HepG2 (cell line): ENCODE measurements at places on chromosomes 12 and 14.
A peak's percentile ranks its signal among the peaks of the same experiment; 100 is the strongest.

- no peak overlapping the region for H3K27ac ChIP-seq
- H3K36me3 ChIP-seq, result peaks cover 8% of the 10 kb centered on the region; the same call in 2 of the 3 replicates
- no peaks in the 10 kb centered on the region for H3K27me3 ChIP-seq
- no peak overlapping the region for H3K4me3 ChIP-seq
Observed at GRCh38 chr14:54599966-54600716, 33.2 kb downstream of the SAMD4A start.

DNA sequence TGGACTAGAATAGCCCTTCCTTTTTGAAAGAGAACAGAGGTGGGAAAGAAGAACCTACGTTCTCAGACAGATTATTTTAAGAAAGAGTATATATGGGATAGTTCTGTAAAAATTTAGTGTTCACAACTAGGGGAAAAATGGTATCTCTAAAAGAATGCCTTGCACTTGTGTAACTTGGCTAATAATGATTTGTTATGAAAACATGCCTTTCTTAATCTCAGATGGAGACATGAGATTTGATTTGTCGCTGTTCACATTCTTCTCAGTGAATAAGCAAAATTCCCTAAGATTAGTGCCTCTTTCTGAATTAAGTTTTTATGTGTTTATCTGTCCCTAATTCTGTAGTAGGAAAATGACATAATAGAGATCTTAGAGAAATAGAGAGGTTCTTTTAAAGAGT, 100.8 kb downstream of the USP15 start:
- H3K27ac ChIP-seq, result no peak overlapping the region
- no peak for DNase-seq
- H3K27me3 ChIP-seq, result no peaks in the 10 kb centered on the region
- H3K4me3 ChIP-seq, result no peak overlapping the region

- H3K36me3 ChIP-seq, result no peaks in the 10 kb centered on the region
- H3K27ac ChIP-seq, result no peak overlapping the region
- H3K27me3 ChIP-seq, result no peaks in the 10 kb centered on the region
Observed at GRCh38 chr14:90692826-90693225, 123.4 kb downstream of the TTC7B start.

DNA sequence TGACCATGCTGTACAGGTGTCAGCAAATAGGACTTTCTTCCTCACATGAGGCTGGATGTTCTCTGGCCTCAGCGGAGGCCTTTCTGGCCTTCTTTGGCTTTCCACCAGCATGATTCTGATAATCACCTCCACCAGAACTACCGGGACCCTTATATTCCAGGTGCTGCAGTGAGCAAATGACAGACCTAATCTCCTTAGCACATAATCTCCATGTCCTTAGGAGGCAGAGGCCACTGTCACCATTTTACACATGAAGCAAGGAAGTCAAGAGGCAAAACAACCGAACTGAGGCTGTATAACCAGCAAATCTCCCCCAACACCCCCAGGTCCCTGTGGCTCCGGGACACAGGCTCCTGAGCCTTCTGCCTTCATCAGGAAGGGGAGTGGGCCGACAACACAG, 91.2 kb downstream of the ITPK1 start:
- H3K27ac ChIP-seq, result no peak overlapping the region
- peaks cover 50% of the 10 kb centered on the region for H3K4me1 ChIP-seq
- H3K4me3 ChIP-seq, result no peak overlapping the region

DNA sequence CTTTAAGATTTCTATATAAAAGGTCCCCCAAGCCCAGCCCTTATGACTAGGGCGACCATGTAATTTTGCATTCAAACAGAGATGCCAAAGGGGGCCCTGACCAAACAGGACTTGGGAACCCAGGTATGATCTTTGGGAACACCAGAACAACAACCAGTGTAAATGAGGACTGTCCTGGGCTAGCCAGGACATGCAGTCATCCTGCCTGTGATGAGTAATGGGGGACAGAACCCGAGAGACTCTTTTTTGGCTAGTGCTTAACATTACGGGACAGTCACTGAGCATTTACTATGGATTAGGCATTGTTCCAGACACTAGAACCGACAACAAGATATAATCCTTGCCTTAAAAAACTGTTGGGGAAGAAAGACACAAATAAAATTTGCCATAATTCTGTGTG, 337.3 kb downstream of the CACNA1C start:
- no peak for DNase-seq
- no peaks in the 10 kb centered on the region for H3K36me3 ChIP-seq
- peaks cover 17% of the 10 kb centered on the region; the same call in 1 of the 3 replicates for H3K27me3 ChIP-seq
- H3K4me1 ChIP-seq, result no peaks in the 10 kb centered on the region
- H3K27ac ChIP-seq, result no peak overlapping the region

DNA sequence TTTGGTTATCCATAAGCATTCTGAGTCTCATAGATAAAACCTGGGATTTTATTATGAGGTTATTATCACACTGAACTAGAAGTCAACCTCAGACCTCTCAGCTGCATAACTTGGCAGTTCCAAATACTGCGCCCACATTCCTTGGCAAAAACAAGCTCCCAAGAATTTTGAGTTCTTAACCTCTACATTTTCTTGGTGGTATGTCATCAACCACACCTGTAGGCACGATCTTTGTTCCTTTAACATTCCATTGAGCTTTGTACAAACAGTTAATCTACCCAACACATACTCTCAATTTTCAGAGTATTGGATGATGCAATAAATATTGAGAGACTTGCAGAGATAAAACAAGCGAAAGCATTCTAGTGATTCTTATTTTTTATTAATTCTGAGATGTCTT, 371.8 kb upstream of the PRICKLE1 start:
- H3K27me3 ChIP-seq, result no peaks in the 10 kb centered on the region
- H3K36me3 ChIP-seq, result no peaks in the 10 kb centered on the region
- H3K4me1 ChIP-seq, result no peaks in the 10 kb centered on the region

DNA sequence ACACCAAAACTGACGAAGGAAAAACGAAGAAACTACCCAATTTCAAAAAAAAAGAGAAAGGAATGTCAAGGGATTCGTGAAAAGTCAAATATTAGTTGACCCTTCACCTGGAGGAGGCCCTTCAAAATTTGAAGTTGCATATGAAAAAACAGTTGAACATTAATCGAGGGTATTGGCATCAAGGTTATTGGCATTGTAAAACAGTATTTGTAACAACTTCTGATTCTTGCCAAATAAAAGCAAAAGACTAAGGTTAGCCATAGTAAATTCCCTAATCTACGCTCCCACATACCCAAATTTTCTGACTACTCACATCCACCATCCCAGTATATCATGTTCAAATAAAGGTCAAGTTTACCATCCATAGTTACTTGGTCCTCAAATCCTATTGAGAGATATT, 118.6 kb downstream of the TMTC1 start:
- no peak for DNase-seq
- no peak overlapping the region for H3K4me3 ChIP-seq
- H3K27ac ChIP-seq, result no peak overlapping the region
- H3K4me1 ChIP-seq, result no peaks in the 10 kb centered on the region

DNA sequence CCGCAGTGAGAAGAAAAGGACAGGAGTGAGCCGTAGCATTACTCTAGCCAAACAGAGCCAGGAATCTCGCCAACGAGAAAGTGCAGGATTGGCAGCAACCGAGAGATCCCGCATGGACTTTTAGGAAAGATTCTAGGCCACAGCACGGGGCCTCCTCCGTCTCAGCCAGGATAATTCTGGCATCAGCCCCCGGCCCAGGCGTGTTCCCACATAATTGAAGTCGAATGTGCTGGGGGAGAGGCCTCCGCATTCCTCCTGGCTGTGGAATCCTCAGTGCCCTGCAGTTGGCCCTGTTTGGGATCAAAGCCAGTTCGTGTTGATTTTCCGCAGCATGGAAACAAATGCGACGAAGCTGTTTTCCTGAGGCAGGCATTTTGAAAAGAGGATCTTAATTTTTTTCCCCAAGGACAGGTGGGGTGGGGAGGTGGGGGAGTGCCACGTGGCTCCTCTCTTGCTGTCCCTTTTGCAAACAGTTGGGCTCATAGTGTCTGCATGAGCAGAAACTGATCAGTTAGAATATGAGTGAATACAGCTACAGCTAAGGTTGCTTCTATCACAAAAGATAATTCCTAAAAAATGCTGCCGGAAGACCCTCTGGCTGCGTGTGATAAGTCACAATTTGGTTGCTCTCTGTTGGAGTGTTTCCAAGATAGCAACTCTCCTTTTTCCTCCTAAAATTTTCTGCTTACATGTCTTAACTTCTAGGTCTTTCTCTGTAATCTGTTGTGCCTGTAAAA, 37.3 kb upstream of the ATXN2 start:
- no peaks in the 10 kb centered on the region for H3K27me3 ChIP-seq
- H3K4me1 ChIP-seq, result peaks cover 39% of the 10 kb centered on the region
- peak overlapping the region; percentile 52 for H3K4me3 ChIP-seq
- no peaks in the 10 kb centered on the region for H3K36me3 ChIP-seq
- peak overlapping the region; percentile 74 for H3K27ac ChIP-seq

- DNase-seq, result no peak
- H3K4me1 ChIP-seq, result no peaks in the 10 kb centered on the region
- H3K4me3 ChIP-seq, result no peak overlapping the region
- no peaks in the 10 kb centered on the region for H3K27me3 ChIP-seq
Observed at GRCh38 chr12:45040977-45041376, 9.9 kb downstream of the DBX2 start.

GRCh38 chr14:72678356-72678755, 215.5 kb downstream of the DPF3 start:
- DNase-seq, result no peak
- peaks cover 22% of the 10 kb centered on the region; the same call in 1 of the 3 replicates for H3K27me3 ChIP-seq
- H3K36me3 ChIP-seq, result no peaks in the 10 kb centered on the region
- no peak overlapping the region for H3K27ac ChIP-seq

DNA sequence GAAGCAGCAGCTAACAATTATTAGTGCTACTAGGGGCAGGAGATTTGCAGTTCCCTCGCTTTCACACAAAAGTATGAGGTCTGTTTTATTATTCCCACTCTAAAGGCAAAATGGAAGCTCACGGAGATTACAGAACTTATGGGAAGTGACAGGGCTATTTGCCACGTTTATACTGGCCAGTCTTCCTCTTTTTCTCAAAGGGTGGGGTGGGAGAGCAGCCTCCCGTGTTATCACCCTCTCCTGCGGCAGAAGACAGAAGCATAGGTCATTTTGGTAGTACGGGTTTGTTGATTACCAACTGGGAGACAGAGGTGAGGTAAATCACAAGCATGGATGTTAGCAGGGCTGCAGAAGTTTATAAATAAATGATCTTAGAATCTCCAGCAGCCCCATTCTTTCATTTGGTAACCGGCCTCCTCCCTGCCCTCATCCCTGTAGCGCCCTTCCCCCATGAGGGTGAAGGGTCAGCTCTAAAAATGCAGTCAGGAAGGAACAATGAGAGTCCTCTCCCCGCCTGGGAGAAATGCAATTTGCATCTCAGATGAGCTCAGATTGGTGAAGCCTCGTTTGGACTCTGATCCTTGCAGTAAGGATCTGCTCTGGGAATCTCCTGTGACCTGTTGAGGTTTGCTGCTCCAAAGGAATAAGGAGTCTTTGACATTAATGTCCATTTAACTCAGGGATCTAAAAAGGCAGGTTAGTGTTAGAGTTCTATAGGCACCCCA, 44.7 kb upstream of the SINHCAF start:
- DNase-seq, result peak; percentile 77
- H3K4me1 ChIP-seq, result peaks cover 37% of the 10 kb centered on the region
- peak overlapping the region; percentile 58 for H3K27ac ChIP-seq
- H3K36me3 ChIP-seq, result no peaks in the 10 kb centered on the region
- no peaks in the 10 kb centered on the region for H3K27me3 ChIP-seq

DNA sequence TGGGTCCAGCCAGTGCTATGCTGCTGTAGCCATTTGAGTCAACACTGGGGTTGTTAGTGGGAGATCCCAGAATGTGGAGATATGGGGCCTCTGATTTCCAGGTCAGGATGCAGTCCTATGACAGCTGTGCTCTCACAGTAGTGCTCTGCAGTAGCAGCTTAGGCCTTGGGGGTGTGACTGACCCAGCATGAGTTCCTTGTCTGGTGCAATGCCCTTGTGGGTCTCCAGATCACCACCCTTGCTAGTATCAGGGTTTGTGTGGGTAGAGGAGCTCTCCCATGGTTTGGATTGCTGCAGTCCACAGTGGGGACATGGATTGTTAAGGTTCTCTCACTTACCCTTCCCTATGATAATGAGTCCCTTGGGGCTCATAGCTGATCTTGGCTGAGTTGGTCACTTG, 113.7 kb downstream of the RAD51B start:
- no peaks in the 10 kb centered on the region for H3K36me3 ChIP-seq
- H3K27me3 ChIP-seq, result no peaks in the 10 kb centered on the region
- DNase-seq, result no peak
- H3K4me3 ChIP-seq, result no peak overlapping the region
- no peaks in the 10 kb centered on the region for H3K4me1 ChIP-seq

DNA sequence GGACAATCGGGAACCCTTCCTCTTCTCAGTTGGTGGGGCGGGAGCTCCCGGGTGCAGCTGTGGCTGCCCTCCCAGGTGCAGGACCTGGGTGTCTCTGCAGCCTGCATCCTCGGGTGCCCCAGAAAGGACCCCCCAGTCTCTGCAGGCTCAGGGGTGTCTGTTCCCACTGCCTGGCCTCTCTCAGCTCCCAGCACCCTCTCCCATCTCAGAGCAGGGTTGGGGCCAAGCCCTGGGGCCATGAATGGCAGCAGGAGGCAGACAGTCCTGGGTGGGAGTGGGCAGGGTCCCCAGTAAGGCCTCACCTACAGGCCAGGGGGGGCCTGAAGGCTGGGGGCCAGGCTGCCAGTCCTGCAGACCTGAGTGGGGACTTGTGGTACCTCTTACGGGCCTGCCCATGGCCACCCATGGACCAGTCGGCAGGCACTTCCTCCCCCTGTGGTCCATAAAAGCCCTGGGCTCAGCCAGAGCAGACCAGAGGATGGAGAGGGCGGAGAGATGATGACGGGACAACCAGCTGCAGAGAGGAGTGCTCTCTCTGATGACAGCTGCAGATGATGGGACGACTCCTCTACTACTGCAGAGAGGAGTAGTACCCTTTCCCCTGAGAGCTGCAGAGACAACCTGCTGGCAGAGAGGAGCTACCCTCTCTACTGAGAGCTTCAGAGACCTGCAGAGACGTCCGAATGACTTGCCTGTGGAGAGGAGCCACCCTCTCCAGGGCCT, 26.6 kb downstream of the TCHP start:
- H3K36me3 ChIP-seq, result 0 out of 2 replicates have a peak, but pooled peaks cover 3% of the 10 kb centered on the region
- DNase-seq, result no peak
- H3K4me1 ChIP-seq, result peaks cover 25% of the 10 kb centered on the region
- no peaks in the 10 kb centered on the region for H3K27me3 ChIP-seq
- H3K4me3 ChIP-seq, result no peak overlapping the region
- no peak overlapping the region for H3K27ac ChIP-seq

DNA sequence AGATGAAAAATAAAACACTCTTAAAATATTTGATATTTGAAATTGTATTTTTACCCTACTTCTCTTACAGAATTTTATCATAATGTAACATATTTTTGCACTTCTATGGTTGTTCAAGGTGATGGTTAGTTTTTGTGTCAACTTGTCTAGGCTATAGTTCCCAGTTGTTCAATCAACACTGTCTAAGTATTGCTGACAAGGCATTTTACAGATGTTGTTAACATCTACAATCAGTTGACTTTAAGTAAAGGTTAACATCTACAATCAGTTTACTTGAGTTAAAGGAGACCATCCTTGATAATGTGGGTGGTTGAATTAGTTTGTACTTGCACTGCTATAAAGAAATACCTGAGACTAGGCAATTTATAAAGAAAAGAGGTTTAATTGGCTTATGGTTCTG, 206.5 kb downstream of the AEBP2 start:
- no peak overlapping the region for H3K4me3 ChIP-seq
- no peaks in the 10 kb centered on the region for H3K4me1 ChIP-seq
- H3K36me3 ChIP-seq, result no peaks in the 10 kb centered on the region

- no peaks in the 10 kb centered on the region for H3K27me3 ChIP-seq
- peak; percentile 13 for DNase-seq
- H3K4me1 ChIP-seq, result no peaks in the 10 kb centered on the region
- no peak overlapping the region for H3K27ac ChIP-seq
Observed at GRCh38 chr14:43003845-43004244, 1397.2 kb downstream of the LRFN5 start.
